RWPE2 (cell line): ENCODE measurements at places on chromosomes 11 and 22.

DNA sequence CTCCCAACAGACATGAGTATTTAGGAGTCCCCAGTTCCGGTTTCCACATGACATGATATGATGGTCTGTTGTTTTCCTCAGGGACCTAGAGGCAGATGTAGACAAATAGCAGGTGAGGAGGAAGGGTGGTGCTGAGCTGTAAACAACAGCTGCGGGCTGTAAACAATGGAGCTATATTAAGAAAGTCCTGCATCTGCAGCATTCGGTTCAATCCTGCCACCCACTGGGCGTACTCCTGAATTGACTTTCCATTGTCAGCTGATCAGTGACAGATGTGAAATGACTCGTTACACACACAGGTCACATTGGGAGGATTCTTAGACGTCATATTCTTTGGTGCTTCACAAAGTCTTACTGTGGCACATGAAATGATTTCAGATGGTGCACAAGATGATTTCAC, 26.8 kb upstream of the RAG1 start:
- H3K27ac ChIP-seq, result no peak overlapping the region
- H3K4me1 ChIP-seq, result no peaks in the 10 kb centered on the region
- H3K4me3 ChIP-seq, result no peak overlapping the region
- no peak for DNase-seq

DNA sequence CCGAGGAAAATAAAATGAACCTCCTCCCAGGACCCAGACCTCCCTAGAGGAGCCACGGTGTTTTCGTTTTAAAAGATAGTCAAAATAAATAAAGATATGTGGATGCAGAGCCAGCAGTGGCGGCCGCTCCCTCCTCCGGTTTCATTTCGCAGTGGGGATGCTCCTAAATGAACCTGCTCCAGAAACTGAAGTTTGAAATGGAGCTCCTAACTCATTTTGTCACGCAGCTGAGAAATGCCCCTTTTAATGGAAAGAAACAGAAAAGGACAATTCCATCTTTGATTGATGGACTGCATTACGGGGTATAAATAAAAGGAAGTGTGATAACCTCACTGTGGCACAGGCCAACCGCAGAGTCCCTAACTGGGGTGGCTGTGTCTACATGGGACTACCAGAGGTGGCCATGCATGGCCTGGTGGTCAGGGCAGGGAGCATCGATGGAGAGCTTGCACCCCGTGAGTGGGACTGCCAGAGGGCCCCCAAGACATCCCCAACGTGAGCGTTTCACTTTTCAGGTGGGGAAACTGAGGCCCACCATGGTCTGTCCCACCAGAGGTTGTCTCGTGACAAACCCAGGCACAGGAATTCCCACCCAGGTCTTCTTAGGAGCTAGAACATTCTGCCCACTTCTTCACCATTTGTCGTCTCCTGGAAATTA, 426.6 kb downstream of the BRD1 start:
- no peaks in the 10 kb centered on the region for H3K27me3 ChIP-seq
- H3K4me1 ChIP-seq, result no peaks in the 10 kb centered on the region
- H3K36me3 ChIP-seq, result no peaks in the 10 kb centered on the region
- no peak overlapping the region for H3K27ac ChIP-seq
- H3K4me3 ChIP-seq, result no peak overlapping the region

- peaks cover 3% of the 10 kb centered on the region; the same call in 1 of the 2 replicates for H3K36me3 ChIP-seq
- DNase-seq, result no peak
- H3K4me1 ChIP-seq, result no peaks in the 10 kb centered on the region
- H3K27me3 ChIP-seq, result no peaks in the 10 kb centered on the region
- H3K27ac ChIP-seq, result no peak overlapping the region
These were observed 101.4 kb downstream of the C11orf58 start for GRCh38 chr11:16839821-16840220.

DNA sequence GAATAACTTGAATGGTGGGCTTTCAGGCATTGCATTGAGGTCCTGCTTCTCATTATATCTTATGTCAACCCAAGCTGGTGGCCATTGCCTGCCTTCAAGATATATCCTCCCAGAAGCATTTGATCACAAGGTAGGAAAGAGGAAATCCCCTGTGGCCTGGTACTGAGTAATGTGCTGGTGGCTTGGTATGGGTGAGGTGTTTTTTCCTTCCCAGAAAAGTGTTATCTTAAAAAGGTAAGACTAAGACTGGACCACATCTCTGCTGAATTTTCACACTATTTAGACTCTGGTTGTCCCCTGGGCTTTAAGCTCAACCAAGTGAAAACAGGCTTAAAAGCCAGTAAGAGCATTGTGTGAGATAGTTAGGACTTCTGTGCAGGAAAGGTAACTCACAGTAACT, 3.7 kb downstream of the INSC start:
- no peaks in the 10 kb centered on the region for H3K36me3 ChIP-seq
- DNase-seq, result no peak
- H3K4me1 ChIP-seq, result peaks cover 4% of the 10 kb centered on the region
- no peaks in the 10 kb centered on the region for H3K27me3 ChIP-seq

DNA sequence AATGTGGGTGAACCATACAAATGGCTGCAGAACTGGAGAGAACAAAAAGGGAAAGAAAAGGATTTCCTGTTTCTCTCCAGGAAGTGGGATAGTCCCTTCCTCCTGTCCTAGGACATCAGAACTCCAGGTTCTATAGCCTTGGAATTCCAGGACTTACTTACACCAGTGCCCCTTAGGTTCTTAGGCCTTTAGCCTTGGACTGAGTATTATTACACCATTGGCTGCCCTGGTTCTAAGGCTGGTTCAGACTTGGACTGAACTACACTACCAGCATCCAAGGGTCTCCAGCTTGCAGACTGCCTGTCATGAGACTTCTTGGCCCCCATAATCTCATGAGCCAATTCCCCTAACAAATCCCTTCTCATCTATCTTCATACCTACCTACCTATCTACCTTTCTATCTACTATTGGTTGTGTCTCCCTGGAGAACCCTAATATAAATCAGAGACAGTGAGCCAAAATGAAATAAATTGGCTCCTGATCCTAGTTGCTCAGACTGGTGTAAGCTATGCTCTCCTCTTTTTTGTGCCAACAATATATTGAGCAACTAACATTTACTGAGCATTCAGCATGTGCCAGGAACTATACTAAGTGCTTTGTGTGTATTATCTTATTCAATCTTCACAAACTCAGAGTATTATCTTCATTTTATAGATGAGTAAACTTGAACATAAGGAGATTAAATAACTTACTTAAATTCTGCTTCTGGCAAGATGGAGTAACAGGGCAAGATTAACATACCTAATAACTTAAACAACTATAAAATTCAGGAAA, 303.7 kb downstream of the TTC28 start:
- no peak overlapping the region for H3K4me3 ChIP-seq
- H3K27ac ChIP-seq, result no peak overlapping the region
- H3K27me3 ChIP-seq, result no peaks in the 10 kb centered on the region
- no peaks in the 10 kb centered on the region for H3K4me1 ChIP-seq
- no peak for DNase-seq

- no peak overlapping the region for H3K27ac ChIP-seq
- H3K27me3 ChIP-seq, result no peaks in the 10 kb centered on the region
- H3K4me3 ChIP-seq, result no peak overlapping the region
- no peaks in the 10 kb centered on the region for H3K4me1 ChIP-seq
- no peaks in the 10 kb centered on the region for H3K36me3 ChIP-seq
- DNase-seq, result no peak
These were observed 597.4 kb downstream of the SOX6 start for GRCh38 chr11:15758857-15759465.

- H3K27ac ChIP-seq, result no peak overlapping the region
- H3K36me3 ChIP-seq, result no peaks in the 10 kb centered on the region
- H3K27me3 ChIP-seq, result no peaks in the 10 kb centered on the region
- no peak for DNase-seq
These were observed 61.1 kb downstream of the ARHGAP42 start for GRCh38 chr11:100748153-100748552.

DNA sequence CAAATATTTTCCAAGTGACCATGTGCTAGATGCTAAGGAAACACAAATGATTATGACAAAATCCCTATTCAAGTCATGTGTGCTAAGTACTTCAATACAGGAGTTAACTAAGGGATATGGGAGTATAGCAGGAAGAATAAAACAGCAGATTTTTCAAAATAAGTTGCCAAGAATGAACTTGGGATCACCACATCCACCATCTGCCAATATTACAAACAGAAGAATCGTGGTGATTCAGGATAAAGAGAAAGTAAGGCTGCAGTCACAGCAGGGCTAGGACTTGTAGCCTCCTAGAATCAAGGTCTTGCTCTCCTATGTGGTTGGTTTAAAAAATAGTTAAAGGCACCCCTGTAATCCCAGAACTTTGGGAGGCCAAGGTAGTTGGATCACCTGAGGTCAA, 34.3 kb downstream of the MRTFA start:
- peaks cover 61% of the 10 kb centered on the region for H3K4me1 ChIP-seq
- no peak for DNase-seq
- no peaks in the 10 kb centered on the region for H3K27me3 ChIP-seq
- H3K36me3 ChIP-seq, result no peaks in the 10 kb centered on the region

GRCh38 chr11:110297726-110298300, 1.4 kb upstream of the RDX start:
- peaks cover 34% of the 10 kb centered on the region for H3K4me1 ChIP-seq
- H3K4me3 ChIP-seq, result no peak overlapping the region
- no peak for DNase-seq
- peak overlapping the region; percentile 89 for H3K27ac ChIP-seq
- no peaks in the 10 kb centered on the region for H3K27me3 ChIP-seq

DNA sequence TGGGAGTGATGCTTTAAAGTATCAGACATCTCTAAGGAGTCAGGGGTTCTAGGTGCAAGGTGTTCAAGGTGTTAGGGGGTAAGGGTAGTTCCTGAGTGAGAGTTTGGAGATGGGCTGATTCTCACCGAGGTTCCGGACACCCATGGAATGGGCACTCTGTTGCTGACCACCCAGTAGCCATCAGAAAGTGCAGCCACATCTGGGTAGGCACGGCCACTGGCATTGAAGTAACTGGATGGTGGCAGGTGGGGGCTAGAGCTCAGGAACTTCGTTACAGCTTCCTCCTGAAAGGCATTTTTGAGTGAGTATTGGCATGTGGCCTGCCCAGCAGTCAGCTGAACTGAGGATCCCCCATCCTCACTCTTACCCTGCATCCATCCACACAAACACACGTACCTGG, 3.0 kb upstream of the TAF10 start:
- peaks cover 4% of the 10 kb centered on the region for H3K4me1 ChIP-seq
- no peak overlapping the region for H3K4me3 ChIP-seq
- DNase-seq, result no peak

DNA sequence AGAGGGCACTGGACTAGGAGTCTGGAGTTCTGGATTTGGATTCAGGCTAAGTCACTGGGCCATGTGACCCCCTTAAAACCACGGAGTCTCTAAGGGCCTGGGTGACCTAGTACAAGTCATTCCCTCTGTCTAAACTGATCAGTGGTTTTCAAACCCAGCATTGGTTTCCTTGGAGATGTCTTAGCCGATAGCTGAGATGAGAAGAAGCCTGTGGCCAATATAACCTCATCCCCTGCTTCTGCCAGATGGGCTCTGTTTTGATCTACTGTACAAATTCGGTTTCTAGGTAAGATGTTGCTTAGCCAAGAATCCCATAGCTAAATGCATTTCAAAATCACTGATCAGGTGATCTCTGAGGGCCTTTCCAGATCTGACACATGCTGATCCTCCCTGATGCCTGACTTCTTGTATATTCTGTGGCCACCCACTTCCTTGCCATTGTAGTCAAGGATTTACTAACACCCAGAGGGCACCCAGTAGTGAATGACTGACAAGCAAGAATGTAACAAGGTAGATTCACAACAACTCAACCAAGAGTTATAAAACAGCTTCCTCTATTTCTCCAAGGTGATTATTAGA, 53.1 kb downstream of the GALNT18 start:
- H3K4me3 ChIP-seq, result no peak overlapping the region
- H3K4me1 ChIP-seq, result peaks cover 25% of the 10 kb centered on the region
- H3K27ac ChIP-seq, result peak overlapping the region; percentile 55
- no peak for DNase-seq
- no peaks in the 10 kb centered on the region for H3K36me3 ChIP-seq

- H3K4me3 ChIP-seq, result no peak overlapping the region
- H3K27me3 ChIP-seq, result no peaks in the 10 kb centered on the region
- peak overlapping the region; percentile 60 for H3K27ac ChIP-seq
These were observed 44.9 kb downstream of the GRAMD1B start for GRCh38 chr11:123474994-123475393.

GRCh38 chr11:76596652-76597051, 73.9 kb downstream of the LRRC32 start:
- H3K36me3 ChIP-seq, result no peaks in the 10 kb centered on the region
- no peaks in the 10 kb centered on the region for H3K4me1 ChIP-seq
- no peaks in the 10 kb centered on the region for H3K27me3 ChIP-seq
- no peak overlapping the region for H3K4me3 ChIP-seq
- no peak for DNase-seq
- no peak overlapping the region for H3K27ac ChIP-seq

DNA sequence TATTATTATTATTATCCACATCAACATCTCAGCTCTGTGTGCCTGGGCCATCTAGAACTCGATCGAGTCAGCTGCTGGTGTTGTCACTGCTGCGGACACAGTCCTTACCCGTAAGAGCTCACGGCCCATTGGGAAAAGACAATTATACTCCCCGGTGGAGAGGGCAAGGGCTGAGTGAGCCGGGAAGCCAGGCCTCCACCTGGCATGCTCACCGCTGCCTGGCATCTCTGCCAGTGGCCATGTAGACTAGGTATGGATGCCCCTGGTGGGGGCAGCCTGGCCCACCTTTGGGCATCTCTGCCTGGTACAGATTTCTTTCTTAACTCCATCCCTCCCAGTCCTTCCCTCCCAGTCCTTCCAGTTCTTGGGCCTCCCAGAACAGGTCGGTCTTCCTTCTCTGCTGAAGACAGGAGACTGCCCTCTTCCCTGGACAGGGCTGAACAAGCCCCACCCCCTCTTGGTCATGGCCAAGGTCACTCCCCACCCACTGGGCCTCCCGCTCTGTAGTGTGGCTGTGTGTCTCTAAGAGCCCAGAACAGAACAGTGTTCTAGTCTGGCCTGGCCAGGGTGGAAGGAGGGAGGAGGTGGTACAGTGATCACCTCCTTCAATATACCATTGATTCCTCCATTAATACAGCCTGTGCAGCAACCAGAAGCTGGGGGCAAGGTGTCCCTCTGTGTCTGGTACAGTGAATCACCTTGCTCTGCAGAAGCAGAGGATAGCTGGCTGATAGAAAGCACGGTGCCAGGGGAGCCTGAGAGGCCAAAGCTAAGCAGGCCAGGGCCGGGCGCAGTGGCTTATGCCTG, 57.7 kb downstream of the FLRT1 start:
- no peaks in the 10 kb centered on the region for H3K36me3 ChIP-seq
- no peak for DNase-seq
- H3K4me1 ChIP-seq, result peaks cover 21% of the 10 kb centered on the region
